ENCODE measurements at places on chromosomes 12 and 14.
A peak's percentile ranks its signal among the peaks of the same experiment; 100 is the strongest.

DNA sequence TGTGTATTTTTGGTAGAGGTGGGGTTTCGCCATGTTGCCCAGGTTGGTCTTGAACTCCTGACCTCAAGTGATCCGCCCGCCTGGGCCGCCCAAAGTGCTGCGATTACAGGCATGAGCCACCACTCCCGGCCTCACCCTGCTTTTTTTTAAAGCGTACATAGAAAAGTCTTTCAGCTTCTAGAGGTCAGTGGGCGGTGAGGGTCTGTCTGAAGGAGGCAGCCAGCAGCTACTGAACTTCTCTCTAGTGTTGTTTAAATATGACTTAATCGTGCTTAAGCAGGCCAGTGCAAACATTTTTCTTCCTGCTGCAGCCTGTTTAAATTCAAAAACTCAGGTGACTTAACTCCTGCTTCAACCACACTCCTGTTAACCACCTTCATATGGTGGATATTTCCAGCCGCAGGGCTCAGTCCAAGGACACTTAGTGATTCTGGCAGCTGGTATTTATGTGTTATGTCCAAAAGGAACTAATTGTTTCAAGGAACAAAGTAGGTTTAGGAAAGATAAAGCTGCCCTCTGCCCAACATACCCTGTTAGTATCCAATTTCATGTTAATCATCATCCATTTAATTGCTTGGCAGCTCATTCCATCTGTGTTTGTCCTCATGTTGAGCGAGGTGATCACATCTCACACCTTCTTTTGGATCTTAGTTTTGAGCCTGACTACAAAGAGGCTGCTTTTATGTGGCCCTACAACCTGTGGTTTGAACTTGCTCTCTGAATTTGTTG, 2.0 kb downstream of the PRKAB1 start:
- DNase-seq: no peak

DNA sequence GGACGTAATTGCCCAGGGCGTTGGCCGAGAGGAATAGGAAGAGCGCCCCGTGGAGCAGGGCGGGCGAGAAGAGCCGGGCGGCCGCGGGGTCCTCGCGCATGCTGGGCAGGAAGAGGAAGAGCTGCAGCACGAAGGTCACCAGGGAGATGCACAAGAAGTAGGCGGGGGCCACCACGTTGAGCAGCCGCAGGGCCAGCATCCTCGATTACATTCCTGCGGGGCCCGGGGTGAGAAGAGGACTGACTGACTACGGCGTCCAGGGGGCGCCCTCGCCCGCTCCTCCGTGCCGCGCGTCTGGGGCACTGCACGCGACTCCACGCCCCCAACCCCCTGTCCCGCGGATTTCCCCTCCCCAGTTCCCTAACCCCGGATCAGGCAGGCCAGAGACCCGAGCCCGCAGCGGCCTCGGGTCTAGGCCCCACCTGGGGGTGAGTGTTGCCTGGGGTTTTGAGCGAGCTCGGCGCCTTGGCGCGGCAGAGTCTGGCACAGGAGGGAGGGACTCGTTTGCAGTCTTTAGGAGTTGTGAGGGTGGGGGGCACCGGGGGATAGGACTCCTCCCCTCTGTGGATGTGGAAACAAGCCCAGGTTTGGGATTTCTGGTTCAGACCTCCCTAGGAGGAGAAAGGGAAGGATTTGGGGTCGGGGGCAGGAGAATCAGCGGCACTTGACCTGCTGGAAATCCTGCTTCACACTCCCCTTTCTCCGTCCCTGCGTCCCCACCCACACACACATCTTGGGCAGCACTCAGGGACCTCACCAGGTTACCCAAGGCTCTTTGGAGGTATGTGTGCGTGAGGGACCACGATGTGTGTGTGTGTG, 1.8 kb downstream of the ZDHHC22 start:
- peak; percentile 89 for DNase-seq

DNA sequence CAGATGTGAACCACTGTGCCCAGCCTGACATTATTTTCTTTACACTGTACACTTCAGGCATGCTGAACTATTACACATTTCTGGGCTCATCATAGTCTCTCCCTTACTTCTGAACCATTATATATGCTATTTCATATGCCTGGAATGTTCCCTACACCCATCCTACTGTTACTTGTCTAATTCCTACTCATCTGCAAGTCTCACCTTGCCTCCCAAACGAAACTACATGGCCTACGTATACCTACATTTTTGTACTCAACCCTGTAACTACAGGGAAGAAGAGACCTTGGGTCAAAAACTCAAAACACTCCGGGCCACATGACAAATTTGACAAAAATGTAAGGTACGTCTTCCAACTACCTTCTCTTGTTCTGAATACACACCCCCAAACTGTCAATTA, 9.5 kb upstream of the EEA1 start:
- DNase-seq: no peak

- DNase-seq: no peak
These were observed 19.4 kb downstream of the GNS start for GRCh38 chr12:64739778-64740177.

- DNase-seq: no peak
These were observed 26.9 kb downstream of the NRXN3 start for GRCh38 chr14:78197051-78197450.

- peak; percentile 56 for DNase-seq
These were observed 46.7 kb downstream of the LRRC74A start for GRCh38 chr14:76872796-76873432.

DNA sequence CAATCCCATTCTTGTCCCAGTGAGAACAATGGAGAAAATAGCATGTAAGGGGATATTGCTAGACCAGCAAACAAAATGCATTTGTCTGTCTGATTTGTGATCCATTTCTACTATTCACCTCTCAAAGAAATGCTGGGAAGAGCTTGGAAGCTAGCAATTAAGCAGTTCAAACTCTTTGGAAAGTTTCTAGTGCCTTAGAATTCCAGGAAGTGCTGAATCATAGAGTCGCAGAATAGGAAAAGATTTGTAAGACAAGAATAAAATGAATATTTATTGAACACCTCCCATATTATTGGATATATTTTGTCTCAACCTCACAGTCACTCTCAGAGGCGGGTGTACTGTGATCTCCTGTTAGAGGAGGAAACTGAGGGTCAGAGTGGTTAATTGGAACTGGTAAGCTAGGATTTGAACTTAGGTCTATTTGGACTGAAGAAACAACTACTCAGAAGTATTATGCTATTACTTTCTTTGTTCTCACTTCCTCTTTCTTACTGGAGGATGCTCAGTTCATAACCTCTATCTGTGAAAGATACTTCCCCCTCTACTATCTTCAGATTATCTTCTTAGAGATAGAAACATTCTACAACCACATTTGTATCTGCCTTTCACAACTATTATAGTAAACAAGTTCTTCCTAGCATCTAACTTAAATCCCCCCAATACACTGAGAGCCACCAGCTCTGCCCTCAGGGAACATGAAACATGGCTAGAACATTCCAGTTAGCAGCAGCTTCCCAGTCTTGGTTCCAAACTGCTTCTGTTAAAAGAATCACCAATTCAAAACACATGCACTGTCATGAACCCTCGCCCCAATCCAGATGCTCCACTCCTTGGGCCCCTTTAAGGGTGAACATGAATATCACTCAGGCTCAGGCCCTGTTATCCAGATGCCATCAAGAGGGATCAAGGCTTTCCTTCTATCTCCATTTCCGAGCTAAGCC, 64.2 kb downstream of the DRAM1 start:
- no peak for DNase-seq

- DNase-seq: peak; percentile 42
These were observed 128.5 kb downstream of the HMGA2 start for GRCh38 chr12:65952737-65953209.

- no peak for DNase-seq
These were observed 88.1 kb downstream of the ITPR2 start for GRCh38 chr12:26744697-26745440.

GRCh38 chr14:67863223-67863622, 43.6 kb downstream of the RAD51B start:
- no peak for DNase-seq

Data from A549 (cell line).